ENCODE measurements at places on chromosomes 12 and 14. TPM values are rescaled to one million over a fixed set of nuclear protein-coding genes. Genes with fewer than 3 reads are reported as not detected.

- no peak overlapping the region for H3K4me3 ChIP-seq
- DNase-seq = no peak
- no peak overlapping the region for H3K27ac ChIP-seq
- peaks cover 6% of the 10 kb centered on the region for H3K27me3 ChIP-seq
These were observed 48.7 kb downstream of the BCAT1 start for GRCh38 chr12:24900196-24900595.

GRCh38 chr14:21219561-21220111, 49.6 kb downstream of the HNRNPC start:
- DNase-seq = no peak
- H3K4me1 ChIP-seq = peaks cover 30% of the 10 kb centered on the region
- H3K36me3 ChIP-seq = peaks cover 85% of the 10 kb centered on the region
- no peak overlapping the region for H3K4me3 ChIP-seq

GRCh38 chr12:26953447-26953846, 15.2 kb downstream of the FGFR1OP2 start:
- peaks cover 19% of the 10 kb centered on the region for H3K4me1 ChIP-seq
- peaks cover 18% of the 10 kb centered on the region for H3K36me3 ChIP-seq
- no peak overlapping the region for H3K27ac ChIP-seq
- DNase-seq = no peak
- H3K27me3 ChIP-seq = no peaks in the 10 kb centered on the region
- no peak overlapping the region for H3K4me3 ChIP-seq

- H3K4me1 ChIP-seq = no peaks in the 10 kb centered on the region
- H3K27ac ChIP-seq = no peak overlapping the region
- DNase-seq = no peak
- H3K36me3 ChIP-seq = no peaks in the 10 kb centered on the region
These were observed 696.8 kb upstream of the LRFN5 start for GRCh38 chr14:40909906-40910305.

- H3K27ac ChIP-seq = no peak overlapping the region
- no peak overlapping the region for H3K4me3 ChIP-seq
- H3K4me1 ChIP-seq = no peaks in the 10 kb centered on the region
- no peaks in the 10 kb centered on the region for H3K36me3 ChIP-seq
These were observed 164.6 kb downstream of the SLC15A5 start for GRCh38 chr12:16112612-16113560.

- no peak for DNase-seq
- no peaks in the 10 kb centered on the region for H3K27me3 ChIP-seq
- no peak overlapping the region for H3K4me3 ChIP-seq
These were observed 100.1 kb downstream of the PIK3C2G start for GRCh38 chr12:18361433-18361832.

DNA sequence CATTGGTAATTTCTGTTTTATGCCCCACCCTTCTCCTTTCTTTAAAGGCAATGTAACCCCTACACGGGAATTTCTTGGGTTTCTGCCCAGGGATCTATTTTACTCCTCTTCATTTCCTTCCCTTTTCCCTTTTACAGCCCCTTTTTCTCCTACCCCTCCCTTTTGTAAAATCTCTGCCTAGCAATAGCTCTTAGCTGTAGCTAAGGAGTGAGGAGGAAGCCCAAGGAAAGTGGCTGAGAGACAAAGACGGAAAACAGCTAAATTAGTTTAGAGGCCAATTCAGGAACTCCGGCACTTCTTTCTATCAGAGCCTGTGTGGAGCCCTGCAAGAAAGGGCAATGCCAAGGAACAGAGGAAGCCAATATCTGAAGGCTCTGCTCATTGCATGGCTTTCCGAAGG, 40.3 kb downstream of the SOCS2 start:
- no peaks in the 10 kb centered on the region for H3K4me1 ChIP-seq
- no peak overlapping the region for H3K27ac ChIP-seq
- H3K36me3 ChIP-seq = no peaks in the 10 kb centered on the region

DNA sequence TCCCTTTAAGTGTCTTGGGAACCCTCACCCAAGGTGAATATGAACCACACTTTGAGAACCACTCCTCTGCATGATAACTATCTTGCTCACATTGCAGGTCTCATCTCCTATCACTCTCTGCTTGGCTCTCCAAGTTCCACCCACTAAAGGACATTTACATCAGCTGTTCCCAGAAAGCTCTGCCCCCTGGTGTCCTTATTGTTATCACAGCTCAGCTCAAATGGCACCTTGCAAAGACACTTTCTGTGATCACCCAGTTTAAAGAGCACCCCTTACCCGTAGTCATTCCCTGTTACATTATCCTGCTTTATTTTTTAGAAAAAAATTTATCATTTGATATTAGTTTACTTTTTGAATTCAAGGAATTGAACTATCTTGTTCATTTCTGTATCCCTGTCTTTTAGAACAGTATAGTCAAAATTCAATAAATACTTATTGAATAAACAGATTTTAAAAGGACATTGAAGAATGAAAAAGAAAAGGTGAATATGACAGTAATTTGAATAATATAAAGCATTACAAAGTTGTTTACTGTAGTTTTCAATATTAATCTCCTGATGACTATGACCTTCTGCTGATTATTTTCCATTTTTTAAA, 20.5 kb upstream of the GUCY2C start:
- H3K36me3 ChIP-seq = no peaks in the 10 kb centered on the region
- DNase-seq = no peak
- H3K4me3 ChIP-seq = no peak overlapping the region

DNA sequence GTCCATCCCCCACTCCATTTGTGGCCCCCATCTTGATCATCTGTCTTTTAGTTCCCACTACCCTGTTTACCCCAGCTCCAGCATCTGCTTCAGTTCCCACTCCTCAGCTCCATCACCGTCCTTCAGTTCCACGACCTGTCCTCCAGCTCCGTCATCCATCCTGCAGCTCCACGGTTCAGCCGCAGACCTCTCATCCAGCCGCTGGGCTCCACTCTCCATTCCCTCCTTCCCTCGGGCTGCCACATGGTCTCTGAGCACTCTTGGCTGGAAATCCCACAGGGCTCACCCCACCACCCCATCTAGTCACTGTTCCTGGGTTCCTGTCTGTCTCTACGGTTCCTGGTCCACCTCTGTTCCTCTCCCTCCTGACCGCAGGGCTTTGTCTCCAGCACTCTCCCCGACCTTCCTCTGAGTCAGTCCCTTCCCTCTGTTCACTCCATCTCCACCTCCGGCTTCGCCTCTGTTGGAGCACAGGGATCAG, 3.3 kb upstream of the P3H3 start:
- no peak overlapping the region for H3K27ac ChIP-seq
- no peak for DNase-seq
- no peaks in the 10 kb centered on the region for H3K36me3 ChIP-seq
- peak overlapping the region; percentile 18 for H3K4me3 ChIP-seq
- peaks cover 30% of the 10 kb centered on the region for H3K4me1 ChIP-seq

GRCh38 chr14:102272392-102272791, 32.6 kb downstream of the MOK start:
- no peak for DNase-seq
- no peak overlapping the region for H3K27ac ChIP-seq
- H3K36me3 ChIP-seq = no peaks in the 10 kb centered on the region

GRCh38 chr12:78321696-78322095, 491.0 kb downstream of the NAV3 start:
- H3K27ac ChIP-seq = no peak overlapping the region
- H3K4me1 ChIP-seq = no peaks in the 10 kb centered on the region
- no peak for DNase-seq
- H3K27me3 ChIP-seq = no peaks in the 10 kb centered on the region
- H3K4me3 ChIP-seq = no peak overlapping the region

DNA sequence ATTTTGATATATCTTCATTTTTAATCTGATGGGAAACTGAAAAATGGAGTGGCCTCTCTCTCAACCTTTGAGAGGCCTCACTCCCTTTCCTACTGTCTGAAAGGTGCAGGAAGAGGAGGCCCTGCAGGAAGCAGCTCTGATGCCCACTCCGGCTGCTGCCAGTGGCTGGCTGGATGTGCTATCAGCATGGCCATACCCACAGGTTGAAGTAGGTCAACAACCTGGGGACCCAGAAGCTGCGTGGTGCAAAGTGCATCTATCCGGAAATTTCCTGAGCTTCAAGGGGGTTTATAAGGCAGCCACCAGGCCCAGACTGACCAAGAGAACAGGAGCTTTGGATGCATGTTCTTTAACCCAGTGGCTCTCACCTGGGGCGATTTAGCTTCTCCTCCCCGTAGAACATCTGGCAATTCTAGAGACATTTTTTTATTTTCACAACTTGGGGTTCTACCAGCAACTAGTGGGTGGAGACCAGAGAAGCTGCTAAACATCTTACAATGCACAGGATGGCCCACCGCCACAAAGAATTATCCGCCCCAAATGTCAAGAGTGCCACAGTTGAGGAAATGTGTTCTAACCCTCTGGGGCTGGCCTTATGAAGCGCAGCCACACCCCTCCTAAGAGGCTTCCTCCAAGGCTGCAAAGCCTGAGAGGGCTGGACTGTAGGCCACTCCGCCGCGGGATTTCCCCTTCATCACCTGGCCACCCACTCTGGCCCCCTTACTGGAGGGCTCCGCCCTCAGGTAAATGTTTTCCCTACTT, 8.2 kb upstream of the BATF start:
- H3K27me3 ChIP-seq = no peaks in the 10 kb centered on the region
- H3K36me3 ChIP-seq = no peaks in the 10 kb centered on the region
- no peaks in the 10 kb centered on the region for H3K4me1 ChIP-seq
- H3K4me3 ChIP-seq = no peak overlapping the region
- H3K27ac ChIP-seq = no peak overlapping the region

The ASCL1 gene
- not detected for total RNA-seq

The SMIM41 gene
- total RNA-seq = 26.6 TPM

The SLC7A7 gene
- 17.8 TPM for total RNA-seq

The SLC25A47 gene
- total RNA-seq = not detected
